ENCODE measurements at places on chromosomes 16 and 17.

GRCh38 chr17:49546546-49547535 is 28.8 kb upstream of the NXPH3 start:
- no peak for DNase-seq

- no peak for DNase-seq
Measured at GRCh38 chr17:2703606-2704005, 8.0 kb downstream of the CLUH start.

DNA sequence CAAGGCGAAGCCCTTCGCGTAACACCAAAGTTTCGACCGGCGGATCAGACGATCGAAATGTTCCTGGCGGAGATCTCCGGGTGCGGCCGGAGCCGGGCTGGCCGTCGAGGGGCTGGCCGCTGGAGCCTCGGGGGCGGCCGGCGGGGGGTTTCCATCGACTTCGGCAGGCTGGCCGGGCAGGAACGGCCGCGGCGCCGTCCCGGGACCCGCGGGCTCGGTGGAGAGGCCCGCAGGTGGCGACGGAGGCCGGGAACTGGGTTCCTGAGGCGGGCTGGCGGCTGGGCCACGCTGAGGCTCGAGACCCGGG is 1.1 kb downstream of the EPOP start:
- no peak for DNase-seq

DNA sequence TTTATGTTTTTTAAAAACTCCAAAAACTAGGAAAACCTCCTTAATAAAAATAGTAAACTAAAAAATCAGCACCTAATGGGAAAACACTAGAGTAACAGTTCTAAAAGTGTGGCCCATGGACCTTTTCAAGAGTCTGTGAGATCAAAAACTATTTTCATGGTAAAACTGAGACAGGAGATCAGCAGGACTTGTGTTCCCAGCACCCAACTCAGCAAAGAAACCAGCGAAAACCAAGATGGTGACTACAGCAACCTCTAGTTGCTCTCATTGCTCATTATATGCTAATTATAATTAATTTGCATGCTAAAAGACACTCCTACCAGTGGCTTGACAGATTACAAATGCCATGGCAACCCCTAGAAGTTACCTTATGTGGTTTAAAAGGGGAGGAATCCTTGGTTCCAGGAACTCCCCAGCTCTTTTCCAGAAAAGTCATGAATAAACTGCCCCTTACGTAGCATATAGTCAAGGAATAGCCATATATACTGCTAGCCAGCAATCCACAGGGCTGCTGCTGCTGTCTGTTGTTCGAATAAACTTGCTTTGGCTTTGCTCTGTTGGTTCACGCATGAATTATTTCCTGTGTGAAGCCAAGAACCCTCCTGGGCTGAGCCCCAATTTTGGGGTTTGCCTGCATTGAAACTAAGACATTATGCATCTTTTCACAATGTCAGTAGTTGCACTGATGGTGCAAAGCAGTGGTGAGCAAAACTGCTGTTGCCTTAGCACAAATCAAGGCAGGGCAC is 12.4 kb downstream of the CMTR2 start:
- DNase-seq = no peak

DNA sequence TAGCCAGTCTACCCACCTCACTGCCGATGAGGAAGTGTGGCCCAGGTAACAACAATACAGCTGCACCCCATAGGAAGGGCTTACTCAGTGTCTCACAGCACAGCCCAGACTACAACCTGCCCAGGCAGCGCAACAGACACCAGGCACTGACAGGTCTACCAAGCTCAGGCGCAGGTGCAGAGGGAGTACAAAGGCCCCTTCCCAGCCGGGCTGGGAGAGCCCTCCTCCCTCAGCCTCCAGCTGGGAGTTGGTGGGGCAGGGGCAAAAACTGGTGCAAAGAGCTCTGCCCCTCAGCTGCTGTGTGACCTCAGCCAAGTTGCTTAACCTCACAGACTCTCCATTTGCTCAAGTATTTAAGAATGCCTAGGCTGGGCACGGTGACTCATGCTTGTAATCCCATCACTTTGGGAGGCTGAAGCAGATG is 112.6 kb upstream of the LHX1 start:
- no peak for DNase-seq

GRCh38 chr17:69995476-69995875 is 79.5 kb upstream of the KCNJ16 start:
- DNase-seq = no peak

DNA sequence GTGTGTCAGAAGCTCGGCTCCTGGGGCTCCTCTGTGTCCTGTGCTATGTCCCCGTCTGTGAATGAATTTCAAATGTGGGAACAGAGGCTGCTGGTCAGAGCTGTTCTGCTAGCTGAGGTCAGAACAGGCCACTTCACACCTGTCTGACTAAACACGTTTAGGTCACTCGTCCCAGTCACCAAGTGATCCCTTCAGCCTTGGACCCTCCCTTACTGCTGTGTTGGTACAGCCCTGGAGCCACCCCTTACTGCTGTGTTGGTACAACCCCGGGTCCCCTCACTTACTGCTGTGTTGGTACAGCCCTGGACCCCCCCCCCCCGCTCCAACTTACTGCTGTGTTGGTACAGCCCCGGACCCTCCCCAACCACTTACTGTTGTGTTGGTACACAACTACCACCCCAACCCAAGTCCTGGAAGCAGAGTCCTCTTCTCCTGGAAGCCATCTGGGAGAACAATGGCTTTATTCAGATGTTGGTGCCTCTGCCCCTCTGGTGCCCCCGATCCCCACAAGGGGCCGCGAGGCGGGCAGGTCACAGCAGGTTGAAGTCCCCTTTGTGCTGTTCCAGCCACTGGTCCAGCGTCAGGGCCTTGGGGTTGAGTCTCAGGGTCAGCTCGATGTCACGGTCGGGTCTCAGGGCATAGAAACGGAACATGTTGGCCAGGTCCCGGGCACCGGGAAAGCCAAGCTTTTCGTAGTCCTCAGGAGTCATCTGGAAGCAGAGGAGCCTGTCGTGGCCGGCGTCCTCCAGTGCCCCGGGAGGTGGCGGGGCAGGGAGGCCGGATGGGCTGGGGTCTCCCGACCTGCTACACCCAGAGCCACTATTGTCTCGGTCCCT is 13.0 kb downstream of the NMRAL1 start:
- no peak for DNase-seq

DNA sequence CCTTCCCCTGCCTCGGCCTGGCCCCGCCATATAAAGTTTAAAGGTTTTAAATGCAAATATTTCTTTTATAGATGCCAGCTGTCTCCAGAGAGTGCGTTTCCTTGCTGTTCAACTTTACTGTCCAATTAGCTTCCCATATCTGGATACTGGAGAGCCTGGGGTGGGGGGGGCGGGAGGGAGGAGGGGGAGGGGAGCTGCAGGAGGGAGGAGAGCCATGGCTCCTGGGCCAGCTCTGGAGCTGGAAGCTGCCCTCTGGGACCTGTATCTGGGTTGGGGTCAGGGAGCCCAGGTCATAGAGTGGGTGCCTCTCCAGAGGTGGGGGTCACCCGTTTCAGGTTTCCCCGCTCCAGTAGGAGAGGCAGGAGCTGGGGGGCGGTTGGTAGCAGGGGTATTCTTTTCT is 6.2 kb upstream of the GSE1 start:
- DNase-seq = no peak

DNA sequence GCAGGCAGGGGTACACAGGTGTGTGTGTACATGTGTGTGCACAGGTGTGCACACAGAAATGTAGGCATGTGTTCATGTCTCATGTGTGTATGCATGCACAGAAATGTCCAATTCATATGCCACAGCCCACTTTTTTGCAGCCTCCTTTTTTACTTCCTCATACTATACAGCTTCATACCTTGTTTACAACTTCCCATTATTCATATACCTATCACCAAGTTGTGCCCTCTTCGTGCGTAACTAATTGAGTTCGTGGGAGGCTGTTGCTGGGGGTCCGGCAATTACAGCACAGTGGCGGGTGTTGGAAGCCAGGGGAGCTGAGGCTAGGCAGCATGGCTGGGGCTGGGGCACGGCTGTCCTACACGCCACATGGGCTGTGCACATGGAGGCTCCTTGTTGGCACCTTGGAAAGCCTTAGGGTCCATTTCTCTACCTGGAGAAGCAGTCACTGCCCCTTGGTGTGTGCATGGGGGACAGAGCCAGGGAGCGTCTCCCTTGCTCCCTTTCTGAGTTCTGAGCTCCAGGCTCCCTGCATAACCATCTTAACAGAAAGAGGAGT is 266.7 kb downstream of the ENGASE start:
- no peak for DNase-seq

DNA sequence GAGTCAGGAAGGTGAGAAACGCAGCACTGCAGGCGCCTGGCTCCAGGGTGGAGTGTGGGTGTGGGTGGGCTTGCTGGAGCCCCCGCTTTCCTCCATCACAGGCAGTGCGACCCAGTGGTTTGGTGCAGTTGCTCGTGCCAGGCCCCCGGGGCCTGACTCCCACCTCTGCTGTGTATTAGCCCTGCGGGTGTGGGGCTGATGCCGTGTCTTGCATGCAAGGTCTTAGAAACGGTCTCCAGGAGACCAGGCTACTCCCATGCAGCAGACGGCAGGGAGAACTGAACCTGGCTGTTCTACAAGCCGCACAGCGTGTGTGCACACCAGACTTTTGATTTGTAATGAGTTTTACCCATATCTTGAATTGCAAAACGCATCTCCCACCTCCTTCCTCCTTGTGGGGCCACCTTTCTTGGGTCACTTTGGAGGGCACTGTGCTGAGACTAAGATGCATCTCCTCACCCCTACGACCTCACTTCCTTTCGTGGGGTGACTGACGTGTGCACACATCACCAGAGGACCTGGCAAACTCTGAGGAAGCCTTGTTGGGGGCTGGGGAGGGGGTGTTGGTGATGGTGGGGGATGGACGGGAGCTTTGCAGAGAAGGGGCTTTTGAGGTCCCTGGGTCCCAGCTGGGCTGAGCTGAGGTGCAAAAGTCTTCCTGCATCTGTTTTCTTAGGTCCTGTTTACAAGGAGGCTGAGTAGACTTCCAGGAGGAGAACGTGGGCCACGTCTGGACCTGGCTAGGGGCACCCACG is 101.8 kb upstream of the TNRC6C start:
- no peak for DNase-seq

GRCh38 chr17:67490471-67490870 is 113.4 kb downstream of the PITPNC1 start:
- DNase-seq = no peak

DNA sequence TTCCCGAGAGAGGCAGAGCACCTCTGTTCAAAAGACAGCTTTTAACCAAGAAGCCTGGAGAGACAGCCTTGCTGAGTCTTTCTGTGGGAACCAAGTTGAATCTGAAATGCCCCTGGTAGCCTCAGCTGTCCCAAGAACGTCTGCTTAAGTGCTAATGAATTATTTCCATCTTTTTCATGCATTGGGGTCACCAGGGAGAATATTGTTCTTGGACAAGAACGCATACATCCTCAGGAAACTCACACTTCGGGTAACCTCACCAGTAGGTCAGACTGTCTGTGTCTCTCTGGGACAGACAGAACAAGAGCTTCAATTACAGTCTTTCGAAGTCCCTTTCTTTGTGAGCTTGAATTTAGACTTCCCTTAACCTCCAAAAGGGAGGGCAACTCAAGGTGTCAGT is 134.6 kb upstream of the ADAMTS18 start:
- no peak for DNase-seq

GRCh38 chr17:68198931-68199836 is 48.7 kb upstream of the AMZ2 start:
- DNase-seq = no peak

DNA sequence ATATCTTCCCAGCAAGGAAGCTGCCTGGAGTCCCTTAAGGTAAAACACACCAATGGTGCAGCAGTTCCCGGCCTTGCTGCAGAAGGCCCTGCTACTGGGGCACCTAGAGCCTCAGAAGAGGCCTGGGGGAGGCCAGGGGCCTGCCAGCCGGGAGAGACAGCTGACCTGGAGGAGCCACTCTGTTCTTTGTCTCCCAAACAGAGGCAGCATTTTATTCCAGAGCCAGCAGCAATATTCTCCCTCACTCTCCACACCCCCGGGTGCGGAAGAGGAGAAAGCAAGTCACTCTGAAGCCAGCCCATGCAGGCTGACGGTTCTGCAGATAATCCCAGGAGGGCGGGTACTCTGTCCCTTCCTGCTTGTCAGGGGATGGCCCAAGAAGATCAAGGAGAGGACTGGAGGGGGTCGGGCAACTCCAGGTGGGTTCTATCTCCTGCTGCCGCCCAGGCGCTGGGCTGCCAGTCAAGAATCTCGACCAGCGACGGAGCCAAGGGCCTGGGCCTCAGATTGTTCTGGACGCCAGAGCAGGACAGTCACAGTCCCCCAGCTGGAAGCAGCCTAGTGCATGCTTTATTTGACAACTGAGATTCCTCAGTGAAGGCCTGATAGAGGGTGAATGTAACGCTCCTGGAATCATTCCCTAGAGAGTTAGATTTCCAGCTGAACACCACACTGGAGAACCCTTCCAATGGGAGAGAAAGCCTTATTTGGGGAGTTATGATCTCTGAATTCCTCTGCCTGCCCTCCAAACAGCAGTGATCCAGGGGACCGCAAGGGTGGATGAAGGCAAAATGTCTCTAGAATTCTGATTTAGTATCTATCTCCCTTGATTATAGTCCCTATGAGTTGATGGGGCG is 1.1 kb upstream of the KIFC3 start:
- DNase-seq = no peak

DNA sequence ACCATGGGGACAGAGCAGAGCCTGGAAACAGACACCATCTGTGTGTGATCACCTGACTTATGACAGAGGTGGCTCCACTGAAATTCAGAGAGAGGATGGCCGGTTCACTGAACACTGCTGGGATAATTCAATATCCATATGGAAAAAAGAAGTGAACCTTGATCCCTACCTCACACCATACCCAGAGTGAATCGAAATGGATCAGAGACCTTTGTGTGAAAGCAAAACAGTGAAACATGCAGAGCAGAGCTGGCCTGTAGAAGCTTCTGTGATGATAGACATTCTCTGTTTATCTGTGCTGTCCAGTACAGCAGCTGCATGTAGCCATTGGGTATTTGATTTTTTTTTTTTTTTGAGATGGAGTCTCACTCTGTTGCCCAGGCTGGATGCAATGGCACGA is 20.3 kb downstream of the ADCY7 start:
- no peak for DNase-seq

DNA sequence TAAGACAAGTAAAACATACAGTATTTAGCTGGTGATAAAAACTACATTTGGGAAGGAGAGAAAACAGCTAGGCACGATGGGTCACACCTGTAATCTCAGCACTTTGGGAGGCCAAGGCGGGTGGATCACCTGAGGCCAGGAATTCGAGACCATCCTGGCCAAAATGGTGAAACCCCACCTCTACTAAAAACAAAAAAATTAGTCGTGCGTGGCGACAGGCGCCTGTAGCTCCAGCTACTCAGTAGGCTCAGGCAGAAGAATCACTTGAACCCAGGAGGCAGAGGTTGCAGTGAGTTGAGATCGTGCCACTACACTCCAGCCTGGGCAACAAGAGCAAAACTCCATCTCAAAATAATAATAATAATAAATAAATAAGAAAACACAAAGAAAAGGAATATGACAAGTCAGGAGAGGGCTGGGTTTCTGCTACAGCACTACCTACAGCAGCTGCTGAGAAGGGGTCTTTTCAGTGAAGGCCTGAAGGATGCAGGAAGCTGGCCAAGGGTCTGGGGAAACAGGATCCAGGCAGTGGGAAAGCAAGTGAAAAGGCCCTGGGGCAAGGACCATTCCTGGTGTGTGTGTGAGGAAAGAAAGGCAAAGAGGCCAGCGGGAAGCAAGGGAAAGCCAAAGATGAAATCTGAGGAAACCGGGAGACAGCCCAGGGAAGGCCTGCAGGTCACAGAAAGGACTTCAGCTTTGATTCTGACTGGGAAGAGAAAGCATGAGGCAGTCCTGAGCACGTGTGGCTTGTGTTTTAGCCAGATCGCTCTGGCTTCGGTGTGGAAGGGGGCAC is 10.6 kb downstream of the MBTPS1 start:
- no peak for DNase-seq

- DNase-seq = no peak
Measured at GRCh38 chr16:85185303-85186100, 73.2 kb upstream of the CIBAR2 start.

Measured in fibroblast of the conjunctiva (primary cell).